Posterior cingulate gyrus (tissue), 11 donors: ENCODE measurements at places on chromosomes 16 and 17.

DNA sequence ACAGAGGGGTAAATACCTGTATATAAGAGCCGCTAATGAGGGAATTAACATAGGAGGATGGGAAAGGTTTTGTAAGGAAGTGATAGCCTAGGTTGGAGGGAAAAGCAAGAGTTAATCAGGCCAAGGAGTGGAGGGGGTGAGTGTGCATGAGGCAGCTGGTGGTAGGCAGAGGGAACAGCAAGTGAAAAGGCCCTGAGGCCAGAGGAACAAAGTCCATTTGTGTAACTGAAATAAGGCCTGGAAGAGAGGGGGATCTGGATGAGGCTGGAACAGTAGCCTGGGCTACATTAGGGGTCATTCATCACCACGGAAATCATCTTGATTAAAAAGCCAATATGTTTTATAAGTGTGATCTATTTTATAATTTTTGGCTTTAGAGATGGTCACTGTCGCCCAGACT lies 45.7 kb downstream of the FZD2 start:
- no peak for DNase-seq

- no peak for DNase-seq
These were observed 31.4 kb upstream of the GFOD2 start for GRCh38 chr16:67750466-67750865.

DNA sequence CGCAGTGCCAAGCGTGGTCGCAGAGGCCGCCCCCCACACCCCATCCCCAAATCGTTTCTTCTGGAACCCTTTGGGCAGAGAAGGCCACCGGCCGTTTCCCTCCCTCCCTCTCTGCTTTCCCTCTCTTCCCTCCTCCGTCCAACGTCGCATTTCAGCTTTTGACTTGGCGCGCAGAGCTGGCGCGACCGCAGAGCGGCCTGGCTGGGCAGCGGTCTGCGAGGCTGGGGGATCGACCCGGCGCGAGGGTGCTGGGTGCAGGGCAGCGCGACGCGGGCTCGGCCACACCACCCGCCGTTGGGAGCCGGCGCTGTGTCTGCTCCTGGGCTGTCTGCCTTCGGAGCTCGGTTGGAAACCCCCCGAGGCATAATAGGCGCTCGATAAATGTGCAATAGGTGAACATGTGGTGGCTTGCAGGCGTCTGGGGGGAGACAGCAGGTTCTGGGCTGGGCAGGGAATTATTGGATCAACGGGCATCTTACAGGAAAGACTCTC lies 2.8 kb upstream of the NTN3 start:
- no peak for DNase-seq

GRCh38 chr16:20956319-20956718 lies 55.7 kb downstream of the LYRM1 start:
- DNase-seq = no peak

DNA sequence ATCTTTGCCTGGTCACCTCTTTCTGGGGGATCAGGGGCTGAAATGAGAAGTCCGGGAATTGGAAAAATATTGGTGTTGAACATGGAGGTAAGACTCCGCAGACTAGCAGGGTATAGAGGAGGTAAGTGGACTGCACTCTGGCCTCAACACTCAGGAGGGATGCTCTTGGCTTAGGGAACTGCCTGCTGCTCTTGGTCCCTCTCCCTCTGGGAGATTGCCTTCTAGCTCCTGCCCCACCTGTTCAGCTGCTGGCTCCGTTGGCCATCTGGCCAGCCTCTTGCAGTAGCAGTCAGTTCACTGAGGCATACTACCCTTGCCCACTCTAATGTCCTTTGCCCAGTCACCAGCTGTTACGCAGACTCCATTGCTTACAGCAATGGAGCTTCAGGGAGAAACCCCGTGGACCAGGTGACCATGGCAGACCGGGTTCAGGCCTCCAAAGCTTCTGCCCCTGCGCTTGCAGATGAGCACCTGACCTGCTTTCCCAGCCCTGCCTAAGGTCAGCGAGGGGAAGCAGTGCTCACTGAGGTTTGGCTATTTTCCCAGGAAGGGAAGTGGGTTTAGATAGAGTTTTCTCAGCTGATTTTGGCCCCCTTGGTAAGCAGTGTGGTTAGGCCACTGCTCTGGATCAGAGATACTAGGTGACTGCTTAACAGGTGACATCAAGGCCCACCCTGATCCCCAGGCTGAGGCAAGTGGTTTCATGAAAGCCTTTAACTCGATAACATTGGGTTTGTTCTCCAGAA lies 11.9 kb downstream of the CDK5RAP3 start:
- no peak for DNase-seq

GRCh38 chr17:48542698-48543106 lies 2.2 kb downstream of the HOXB2 start:
- no peak for DNase-seq

GRCh38 chr17:80732268-80732667 lies 187.6 kb downstream of the RPTOR start:
- DNase-seq = no peak

DNA sequence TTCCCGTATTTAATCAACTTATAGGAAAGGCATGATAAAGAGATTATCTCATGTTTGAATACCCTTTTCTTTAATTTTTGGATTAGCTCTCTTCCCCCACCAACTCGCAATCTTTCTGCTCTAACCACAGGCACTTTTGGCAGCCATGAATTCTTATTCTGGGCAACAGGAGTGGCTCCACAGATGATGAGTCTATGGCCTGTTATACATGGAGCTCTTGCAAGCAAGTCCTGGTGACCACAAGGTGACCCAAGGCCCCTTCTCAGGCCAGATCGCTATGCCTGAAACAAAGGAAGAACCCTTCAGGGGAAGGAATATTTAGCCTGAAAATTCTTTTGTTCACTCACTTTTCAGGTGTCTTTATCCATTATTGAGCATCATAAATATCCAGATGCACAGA lies 10.8 kb upstream of the ZNF267 start:
- DNase-seq = no peak

DNA sequence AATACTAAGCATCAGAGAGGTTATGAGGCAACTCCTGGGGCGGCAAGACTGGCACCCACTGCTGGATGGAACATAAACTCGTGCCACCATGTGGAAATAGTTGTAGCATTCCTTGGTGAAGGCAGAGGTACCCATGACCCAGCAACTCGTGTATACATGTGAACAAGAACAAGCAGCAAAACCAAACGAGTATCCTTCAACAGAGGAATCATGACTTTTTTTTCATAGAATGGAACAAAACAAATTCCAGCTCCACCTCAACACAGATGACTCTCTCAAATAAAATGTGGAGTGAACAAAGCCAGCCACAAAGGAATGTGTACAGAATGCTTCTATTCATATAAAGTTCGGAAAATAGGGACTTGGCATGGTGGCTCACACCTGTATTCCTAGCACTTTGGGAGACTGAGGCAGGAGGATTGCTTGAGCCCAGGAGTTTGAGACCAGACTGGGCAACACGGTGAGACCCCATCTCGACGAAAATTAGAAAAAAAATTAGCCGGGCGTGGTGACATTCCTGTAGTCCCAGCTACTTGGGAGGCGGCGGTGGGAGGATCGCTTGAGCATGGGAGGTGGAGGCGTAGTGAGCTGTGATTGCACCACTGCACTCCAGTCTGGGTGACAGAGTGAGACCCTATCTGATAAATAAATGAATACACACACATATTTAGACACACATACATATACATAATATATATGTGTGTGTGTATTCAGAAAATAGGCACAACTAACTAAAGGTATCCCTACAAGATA lies 35.3 kb downstream of the B9D1 start:
- no peak for DNase-seq

DNA sequence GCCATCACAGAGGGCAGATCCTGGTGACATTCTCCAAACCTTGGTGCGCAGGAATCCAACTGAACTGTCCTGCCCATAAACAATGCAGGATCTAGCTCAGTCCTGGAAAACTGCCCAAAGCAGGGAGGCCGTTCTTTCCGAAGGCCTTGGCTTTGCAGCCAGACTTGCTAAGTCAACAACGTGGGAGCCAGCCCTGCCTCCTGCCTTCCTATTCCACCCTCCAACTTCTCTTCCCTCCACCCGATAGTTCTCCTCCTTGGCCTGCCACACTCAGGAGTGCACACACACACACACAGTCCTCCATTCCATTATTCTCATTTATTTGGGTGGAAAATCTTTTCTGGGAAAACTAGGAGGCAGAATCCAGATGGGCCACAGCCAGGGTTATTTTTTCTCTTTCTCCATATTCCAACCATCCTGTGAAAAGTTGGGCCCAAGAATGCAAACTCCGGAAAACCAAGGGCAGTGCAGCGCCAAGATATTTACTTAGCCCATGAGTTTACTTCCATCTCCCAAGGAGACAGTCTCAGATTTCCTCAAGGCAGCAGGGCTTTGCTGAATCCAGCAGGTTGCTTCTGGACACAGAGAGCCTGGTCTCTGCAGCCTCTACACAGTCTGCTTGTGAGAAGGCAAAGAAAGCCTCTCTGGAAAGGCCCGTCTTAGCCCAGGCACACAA lies 15.8 kb downstream of the COPRS start:
- DNase-seq = peak; percentile 87

GRCh38 chr17:49822829-49823228 lies 25.0 kb downstream of the TAC4 start:
- DNase-seq = no peak

GRCh38 chr16:15907863-15908478 lies 19.6 kb upstream of the CEP20 start:
- DNase-seq = no peak

DNA sequence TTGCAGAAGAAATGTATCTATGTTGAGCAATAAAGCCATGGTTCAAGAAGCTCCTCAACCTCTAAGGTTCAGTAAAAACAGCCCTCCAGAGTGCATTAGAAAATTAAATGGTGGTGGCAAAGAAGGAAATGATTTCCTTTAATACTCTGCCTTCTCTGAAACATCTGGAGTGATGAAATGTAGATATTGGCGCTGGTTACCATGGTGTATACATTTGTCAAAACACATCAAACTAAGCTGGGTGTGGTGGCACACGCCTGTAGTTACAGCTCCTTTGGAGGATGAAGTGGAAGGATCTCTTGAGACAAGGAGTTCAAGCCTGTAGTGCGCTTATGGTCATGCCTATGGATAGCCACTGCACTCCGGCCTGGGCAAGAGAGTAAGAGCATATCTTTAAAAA lies 6.0 kb downstream of the CAPNS2 start:
- DNase-seq = no peak

- DNase-seq = no peak
These were observed 39.4 kb downstream of the TIMM22 start for GRCh38 chr17:1036171-1036844.

GRCh38 chr16:86082418-86083030 lies 183.6 kb downstream of the IRF8 start:
- no peak for DNase-seq

DNA sequence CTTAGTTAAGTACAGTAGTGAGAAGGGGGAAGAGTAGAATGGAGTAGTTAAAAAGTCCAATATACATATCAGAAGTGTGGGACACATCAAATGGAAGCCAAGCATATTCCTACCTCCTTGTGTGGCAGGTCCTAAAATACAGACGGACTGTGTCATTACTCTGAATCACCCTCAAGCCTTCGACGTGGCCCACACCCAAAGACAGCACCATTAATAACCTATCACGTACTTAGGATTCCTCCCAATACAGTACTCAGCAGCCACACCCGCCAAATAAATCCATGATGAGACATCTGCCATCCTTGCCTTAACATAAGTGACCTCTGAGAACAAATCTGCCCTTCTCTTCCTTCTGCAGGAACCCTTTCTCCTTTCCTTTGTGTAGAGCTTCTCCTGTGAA lies 38.9 kb downstream of the UBE2G1 start:
- DNase-seq = no peak

DNA sequence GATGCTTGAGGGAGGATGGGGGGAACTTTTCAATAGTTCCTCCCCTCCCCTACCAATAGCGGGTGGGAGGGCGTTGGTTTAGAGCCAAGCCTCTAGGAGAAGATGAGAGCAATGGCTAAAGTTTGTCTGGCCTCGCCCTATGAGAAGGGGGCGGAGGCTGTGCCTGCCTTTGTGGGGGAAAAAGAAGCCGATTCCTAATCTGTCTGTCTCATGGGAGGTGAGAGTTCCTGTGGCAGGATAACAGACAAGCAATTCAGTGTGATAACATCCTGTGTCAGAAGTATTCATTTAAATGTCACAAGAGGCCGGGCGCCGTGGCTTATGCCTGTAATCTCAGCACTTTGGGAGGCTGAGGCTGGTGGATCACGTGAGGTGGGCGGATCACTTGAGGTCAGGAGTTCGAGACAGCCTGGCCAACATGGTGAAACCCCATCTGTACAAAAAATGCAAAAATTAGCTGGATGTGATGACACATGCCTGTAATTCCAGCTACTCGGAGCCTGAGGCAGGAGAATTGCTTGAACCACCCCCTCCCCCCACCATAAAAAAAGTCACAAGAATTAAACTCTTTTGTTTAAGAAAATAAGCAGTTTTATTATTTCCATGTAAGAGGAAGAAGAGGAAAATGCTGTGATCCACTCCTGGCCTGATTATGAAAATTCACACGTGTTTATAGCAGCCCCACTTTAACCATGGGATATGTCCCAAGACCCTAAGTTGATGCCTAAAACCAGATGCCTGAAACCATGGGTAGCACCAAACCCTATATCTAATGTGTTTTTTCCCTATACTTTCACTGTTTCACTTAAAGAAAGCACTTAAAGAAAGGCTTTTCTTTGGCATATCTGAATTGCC lies 1.7 kb downstream of the SLFN5 start:
- no peak for DNase-seq

DNA sequence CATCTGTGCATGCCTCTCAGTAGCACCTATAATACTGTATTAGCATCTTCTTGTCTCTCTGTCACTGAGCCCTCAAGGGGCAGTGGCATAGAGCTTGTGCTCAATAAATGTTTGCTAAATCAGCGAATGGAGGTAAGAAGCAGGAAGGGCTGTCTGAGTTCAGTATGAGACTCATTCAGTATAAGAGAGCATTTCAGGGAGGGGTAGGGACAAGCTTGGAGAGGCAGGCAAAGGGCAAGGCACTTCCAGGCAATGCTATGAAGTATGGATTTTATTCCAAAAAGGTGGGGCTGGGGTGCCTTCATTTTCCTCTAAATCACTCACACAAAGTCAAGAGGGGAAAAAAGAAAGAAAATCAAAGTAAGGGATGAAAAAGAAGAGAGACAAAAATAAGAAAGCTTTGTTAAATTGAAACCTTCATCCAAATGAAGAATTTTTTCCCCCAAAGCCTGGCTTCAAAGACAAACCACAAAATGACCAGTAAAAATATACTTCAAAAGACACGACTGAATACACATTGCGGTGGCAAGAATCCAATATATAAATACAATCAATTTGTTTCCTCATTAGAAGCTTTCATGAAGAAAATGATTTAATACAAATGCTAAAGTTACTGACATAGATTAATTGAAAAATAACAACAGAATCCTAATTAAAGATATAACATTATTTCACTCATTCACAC lies 51.2 kb downstream of the SKAP1 start:
- DNase-seq = no peak

GRCh38 chr17:45316434-45317110 lies at the start of gene MAP3K14:
Gene MAP3K14 (minus strand): TSS chr17:45317020. CDS start chr17:45290745, 26,275 bp downstream.
- DNase-seq = peak; percentile 42

GRCh38 chr16:15043344-15043743 lies 12.5 kb downstream of the NTAN1 start:
- no peak for DNase-seq

- DNase-seq = no peak
These were observed 22.6 kb downstream of the CEP131 start for GRCh38 chr17:81200201-81200600.
